ENCODE measurements at places on chromosomes 7 and 10.

- no peak for DNase-seq
Observed at GRCh38 chr7:138238734-138239659, 162.7 kb downstream of the AKR1D1 start.

GRCh38 chr7:115124409-115124939 lies 202.6 kb downstream of the MDFIC start:
- no peak for DNase-seq

DNA sequence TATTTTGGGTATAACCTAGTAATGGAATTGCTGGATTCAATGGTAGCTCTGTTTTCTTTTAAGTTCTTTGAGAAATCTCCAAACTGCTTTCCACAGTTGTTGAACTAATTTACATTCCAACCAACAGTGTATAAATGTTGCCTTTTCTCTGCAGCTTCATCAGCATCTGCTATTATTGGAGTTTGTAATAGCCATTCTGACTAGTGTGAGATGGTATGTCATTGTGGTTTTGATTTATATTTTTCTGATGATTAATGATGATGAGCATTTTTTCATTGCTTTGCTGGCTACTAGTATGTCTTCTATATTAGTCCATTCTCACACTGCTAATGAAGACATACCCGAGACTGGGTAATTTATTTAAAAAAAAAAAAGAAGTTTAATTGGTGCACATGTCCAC lies 248.6 kb upstream of the MAGI2 start:
- DNase-seq = no peak

DNA sequence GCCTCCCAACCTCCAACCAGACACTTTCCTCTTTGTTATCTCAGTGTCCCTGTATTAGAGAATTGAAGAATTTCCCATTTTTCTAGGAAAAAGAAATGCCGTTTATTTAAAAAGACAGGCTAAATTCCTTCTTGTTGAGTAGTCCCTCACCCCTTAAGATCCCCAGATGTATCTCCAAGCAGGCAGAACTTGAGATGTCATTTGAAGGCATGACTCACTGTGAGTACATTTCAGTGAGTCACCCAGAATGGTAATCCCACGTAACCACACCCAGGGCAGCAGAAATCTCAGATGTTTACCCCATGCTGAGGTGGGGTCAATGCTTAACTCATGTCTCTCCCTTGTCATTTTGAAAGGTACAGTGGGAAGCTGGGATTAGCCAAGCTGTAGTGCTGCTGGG lies 4.4 kb downstream of the ZNF655 start:
- DNase-seq = peak; percentile 94

GRCh38 chr7:4769761-4770160 lies 5.7 kb upstream of the AP5Z1 start:
- no peak for DNase-seq

- DNase-seq = no peak
Observed at GRCh38 chr7:84642611-84643010, 448.0 kb upstream of the SEMA3A start.

GRCh38 chr10:130160775-130161174 lies 24.6 kb downstream of the GLRX3 start:
- no peak for DNase-seq

GRCh38 chr10:88542522-88542921 lies 40.6 kb downstream of the RNLS start:
- no peak for DNase-seq

GRCh38 chr10:98062424-98062823 lies 32.0 kb upstream of the CRTAC1 start:
- no peak for DNase-seq

- peak; percentile 76 for DNase-seq
Observed at GRCh38 chr7:30412782-30413504, 65.6 kb downstream of the NOD1 start.

- no peak for DNase-seq
Observed at GRCh38 chr10:79475877-79476276, 30.5 kb upstream of the ZCCHC24 start.

GRCh38 chr10:123274306-123275135 lies 120.3 kb downstream of the BUB3 start:
- no peak for DNase-seq

DNA sequence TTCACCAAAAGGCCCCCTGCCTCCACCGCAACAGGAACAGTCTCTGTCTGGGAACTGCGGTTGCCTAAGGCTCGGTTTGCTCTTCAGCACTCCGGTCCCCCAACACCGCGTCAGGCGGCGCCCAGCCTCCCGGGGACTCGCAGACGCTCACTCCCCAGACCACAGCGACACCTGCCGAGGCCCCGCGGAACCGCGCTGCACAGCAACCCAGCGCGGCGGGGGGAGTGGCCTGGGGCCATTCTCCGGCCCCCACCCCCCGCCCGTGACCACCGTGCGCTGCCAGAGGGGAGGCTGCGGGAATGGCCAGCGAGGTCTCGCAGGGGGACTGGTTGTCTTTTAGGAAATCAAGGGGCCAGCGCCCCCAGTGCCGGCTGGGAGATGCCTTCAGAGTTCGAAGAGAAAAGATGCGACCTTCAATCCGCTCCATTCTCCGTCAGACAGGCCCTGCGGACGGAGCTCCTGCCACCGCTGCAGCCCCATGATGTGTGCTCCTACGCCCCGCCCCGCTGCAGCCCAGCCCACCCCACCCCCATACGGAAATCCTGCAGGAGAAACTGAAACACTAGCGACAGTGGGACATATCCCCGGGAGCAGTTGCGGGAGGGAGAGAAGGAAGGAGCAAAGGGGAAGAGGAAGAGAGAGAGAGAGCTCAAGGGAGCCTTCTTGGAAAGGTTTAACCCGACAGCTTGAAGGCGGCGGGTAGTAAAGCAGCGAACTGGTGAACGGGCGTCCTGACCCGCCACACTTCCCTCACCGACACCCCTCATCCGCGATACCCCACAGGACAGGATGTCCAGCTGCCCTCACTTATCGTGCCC lies 137.4 kb upstream of the CDCA7L start:
- peak; percentile 83 for DNase-seq

DNA sequence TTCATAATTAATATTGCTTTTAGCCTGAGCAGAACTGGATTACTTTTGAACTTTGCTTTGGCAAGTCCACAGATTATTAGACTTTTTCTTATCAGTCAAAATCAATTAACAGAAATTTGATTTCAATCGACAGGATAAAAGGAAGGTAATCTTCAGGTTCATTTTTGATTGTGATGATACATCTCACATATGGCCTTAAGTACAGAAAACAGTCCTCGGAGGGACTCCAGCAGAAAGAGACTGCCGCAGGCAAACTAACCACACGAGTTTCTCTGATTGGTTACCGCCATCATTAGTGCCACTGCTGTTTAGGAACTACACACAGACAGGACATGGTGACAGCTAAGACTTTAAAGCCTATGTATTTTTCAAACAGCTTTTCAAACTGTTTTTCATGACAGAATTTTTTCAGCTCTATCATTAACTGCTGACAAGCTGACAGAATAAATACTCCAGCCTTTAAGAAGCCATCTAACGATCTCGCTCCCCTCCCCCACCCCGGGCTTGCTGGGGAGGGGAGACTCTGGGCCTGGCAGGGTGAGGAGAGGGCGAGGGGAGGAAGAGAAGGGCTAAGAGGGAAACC lies 668.2 kb downstream of the KCNMA1 start:
- no peak for DNase-seq
